Stimulated activated CD4-positive, alpha-beta T cell treated with anti-CD3 and anti-CD28 coated beads, Interleukin-1b, Interleukin-23, amount 100 ng/mL, for 4 hours (primary cell): ENCODE measurements at places on chromosomes 7 and 10.

DNA sequence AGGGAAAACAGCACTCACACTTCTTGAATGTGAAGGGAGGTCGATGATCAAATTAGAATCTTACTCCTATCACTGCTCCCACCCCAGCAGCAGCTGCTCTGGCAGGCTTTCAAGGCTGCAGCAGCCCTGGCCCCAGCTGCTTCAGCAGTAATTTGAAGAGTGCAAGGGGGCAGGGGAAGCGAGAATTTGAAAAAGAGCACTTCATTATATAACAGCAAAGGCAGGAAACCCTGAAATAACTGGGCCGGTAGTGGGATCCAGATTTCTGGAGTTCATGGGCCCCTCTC lies 44.9 kb downstream of the MYPN start:
- DNase-seq, result no peak

DNA sequence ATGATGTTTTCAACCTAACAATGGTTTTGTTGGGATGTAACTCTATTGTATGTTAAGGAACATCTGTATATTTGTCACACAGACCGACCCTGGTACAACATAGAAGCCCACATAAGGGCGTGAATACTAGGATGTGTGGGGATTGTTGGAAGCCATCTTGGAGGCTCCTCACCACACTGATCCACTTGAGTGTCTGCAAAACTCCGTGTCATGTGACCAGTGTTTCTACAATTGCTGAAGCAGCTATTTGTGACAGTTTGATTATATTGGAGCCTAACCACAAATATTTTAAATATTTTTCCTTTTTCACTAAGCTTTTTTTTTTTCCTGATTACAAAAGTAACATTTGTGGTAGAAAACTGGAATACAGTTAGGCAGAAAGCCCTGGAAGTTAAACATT lies 27.9 kb downstream of the RALA start:
- no peak for DNase-seq

- DNase-seq, result no peak
These were observed 35.3 kb downstream of the PDZD8 start for GRCh38 chr10:117339979-117340378.

GRCh38 chr7:34091321-34091917 lies 186.1 kb downstream of the BMPER start:
- no peak for DNase-seq

DNA sequence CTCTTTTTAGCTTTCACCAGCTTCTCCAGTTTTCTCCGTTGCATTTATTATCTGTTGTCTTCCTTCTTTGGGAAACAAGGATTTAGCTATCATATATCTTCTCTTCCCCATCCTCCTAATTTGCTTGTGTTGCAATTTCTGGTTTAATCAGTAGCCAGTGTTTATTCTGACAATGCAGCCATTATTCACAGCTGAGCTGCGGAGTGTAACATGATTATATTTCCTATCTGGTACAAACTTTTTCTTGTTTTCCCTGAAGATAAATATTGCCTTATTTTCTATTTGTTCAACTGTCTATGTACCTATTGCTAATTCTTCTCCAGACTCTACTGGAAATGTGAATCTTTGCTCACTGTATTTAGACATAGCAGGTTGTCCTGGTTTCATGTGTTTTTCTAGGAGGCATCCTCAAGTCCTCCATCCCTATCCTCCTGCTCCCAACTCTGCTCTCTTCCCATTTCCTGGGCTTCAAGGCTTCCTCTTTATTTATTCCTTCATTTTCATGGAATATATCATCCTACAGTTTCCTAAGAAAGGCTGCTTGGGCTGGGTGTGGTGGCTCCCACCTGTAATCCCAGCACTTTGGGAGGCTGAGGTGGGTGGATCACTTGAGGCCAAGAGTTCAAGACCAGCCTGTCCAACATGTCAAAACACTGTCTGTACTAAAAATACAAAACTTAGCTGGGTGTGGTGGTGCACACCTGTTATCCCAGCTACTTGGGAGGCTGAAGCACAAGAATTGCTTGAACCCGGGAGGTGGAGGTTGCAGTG lies 72.4 kb upstream of the KDM7A start:
- DNase-seq, result no peak

DNA sequence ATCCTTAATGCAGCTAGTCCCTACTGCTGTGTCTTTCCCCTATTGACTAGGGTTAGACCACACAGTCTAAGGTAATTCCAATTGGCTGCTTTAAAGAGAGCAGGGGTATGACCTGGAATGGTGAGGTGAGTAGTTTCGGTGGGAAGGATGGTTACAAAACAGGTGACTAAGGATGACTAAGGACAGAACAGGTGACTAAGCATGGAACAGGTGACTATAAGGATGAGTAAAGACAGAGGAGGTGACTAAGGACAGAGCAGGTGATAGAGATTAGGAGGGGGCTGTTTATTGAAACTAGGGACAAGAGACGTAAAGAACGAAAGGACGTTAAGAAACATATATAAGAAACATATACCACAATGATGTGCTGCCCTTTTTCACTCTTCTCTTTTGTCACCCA lies 145.1 kb upstream of the TMEM106B start:
- no peak for DNase-seq

DNA sequence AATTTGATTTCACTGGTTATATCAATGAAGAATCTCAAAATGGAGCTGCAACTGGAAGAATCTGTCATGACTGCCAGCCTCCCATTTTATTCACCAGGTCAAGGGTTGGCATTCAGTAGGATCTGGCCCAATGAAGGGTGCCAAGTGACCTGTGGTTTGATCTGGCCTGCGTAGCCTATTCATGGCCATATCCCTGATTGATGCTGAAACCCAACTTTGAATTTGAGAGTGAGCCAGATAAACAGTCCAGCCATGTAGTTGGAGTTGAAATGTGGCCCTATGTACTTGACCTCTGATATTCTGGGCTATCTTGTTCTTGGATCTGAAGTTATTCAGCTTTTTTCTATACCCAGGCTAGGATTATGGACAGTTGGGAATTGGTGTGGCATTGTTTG lies 1.5 kb downstream of the MKLN1 start:
- DNase-seq, result no peak

- DNase-seq, result no peak
These were observed 131.8 kb downstream of the ANK3 start for GRCh38 chr10:60257767-60258428.

- DNase-seq, result no peak
These were observed 13.7 kb downstream of the TECTB start for GRCh38 chr10:112296908-112297331.

GRCh38 chr7:38796626-38797501 lies 112.1 kb downstream of the VPS41 start:
- DNase-seq, result peak; percentile 5
